HFFc6 (cell line): ENCODE measurements at places on chromosomes 6 and 20. TPM values are rescaled to one million over a fixed set of nuclear protein-coding genes. Genes with fewer than 3 reads are reported as not detected.

DNA sequence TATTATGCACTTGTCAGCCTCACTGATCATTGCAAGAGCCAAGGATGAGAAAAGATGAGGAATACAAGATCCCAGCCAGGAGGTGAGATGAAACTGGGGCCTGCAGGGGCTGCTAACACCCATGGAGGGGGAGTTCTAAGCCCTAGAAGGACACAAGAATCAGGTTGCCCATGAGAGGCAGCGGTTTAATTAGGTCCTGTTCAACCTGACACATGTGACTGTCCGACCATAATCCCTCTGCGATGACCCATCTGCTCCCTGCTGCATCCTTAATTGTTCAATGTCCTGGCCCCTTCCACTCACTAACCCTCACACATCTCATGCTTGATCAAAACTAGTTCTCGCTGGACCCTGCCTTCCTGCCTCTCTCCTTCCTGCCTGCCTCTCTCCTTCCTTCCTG, 52.2 kb upstream of the NNAT start:
- DNase-seq = no peak

GRCh38 chr6:28775405-28776129, 148.2 kb downstream of the TRIM27 start:
- no peak for DNase-seq

- DNase-seq = no peak
Measured at GRCh38 chr20:50692552-50692933, 1.2 kb upstream of the RIPOR3 start.

DNA sequence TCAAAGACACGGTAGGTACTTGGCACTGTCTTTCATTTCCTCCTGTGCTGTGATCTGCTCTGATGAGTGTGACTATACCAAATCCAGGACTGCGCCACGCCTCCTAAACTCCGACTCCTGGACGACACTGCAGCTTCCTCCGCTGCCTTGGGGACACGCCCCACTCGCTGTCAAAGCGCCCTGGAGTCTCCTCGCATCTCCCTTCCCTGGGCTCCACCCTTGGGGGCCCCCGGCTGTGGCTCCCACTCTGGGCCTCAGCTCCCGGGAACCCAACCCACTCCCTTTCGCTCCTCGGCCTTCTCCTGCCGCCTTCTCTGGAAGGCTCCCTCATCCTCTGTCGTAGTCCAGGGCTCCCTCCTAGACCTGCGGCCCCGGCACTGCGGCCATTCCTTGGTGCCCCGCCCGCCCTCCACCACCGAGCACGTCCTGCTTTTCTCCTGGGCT, 61.2 kb downstream of the RSPH3 start:
- DNase-seq = peak; percentile 38

Gene NMBR
- total RNA-seq = 0.14 TPM in 1 of 2 replicates, not detected in the other

Gene DUSP15
- not detected in 3 replicates for total RNA-seq
